Transverse colon (tissue), 4 donors: ENCODE measurements at places on chromosomes 13 and 19. TPM values are rescaled to one million over a fixed set of nuclear protein-coding genes. Genes with fewer than 3 reads are reported as not detected.

Gene ZNF878
- total RNA-seq = not detected

GRCh38 chr19:23779645-23780044, 21.0 kb upstream of the ZNF681 start:
- DNase-seq = no peak

DNA sequence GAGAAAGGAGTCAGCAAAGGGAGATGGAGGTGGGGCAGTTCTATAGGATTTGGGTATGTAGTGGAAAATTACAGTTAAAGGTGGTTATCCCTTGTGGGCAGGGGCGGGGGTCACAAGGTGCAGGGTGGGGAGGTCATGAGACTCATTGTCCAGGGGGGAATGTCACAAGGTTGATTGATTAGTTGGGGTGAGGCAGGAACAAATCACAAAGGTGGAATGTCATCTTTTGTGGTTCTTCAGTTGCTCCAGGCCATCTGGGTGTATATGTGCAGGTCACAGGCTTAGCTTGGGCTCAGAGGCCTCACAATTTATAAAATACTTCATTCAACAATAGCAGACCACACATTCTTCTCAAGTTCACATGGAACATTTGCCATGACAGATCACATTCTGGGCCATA, 109.6 kb downstream of the ATP11A start:
- no peak for DNase-seq

DNA sequence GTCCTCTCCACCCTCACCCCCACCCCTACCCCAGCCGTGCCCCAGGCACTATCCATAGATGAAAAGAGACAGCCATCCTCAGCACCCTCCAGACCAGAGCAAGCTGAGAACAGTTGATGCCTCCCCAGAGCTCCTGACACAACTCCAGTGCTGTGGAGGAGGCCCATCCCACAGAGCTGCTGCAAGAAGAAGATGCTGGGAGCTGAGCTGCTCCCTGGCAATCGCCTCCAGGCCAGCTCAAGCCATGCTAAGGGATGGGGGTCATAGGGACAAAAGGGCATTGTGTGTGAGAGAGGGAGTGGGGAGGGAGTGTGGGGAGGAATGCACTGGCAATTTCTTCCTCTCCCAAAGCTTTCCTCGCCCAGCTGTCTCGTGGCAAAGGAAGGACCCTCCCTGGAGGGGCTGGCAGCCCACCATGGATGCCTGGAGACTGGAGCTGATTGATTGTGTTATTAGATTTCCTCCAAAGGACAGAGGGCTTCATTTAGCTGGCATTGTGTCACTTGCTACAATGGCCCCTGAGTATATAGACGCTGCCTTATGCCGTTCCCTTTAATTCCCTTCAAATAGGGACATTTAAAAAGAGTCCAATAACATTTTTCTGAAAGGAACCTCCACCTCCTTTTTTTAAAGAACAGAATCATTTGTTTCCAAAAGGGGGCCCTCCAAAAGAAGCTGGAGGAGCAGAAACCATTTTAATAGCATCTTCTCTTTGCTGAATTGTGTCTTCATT, 476.4 kb downstream of the FOXO1 start:
- no peak for DNase-seq

- no peak for DNase-seq
Measured at GRCh38 chr19:8041531-8041931, 11.0 kb upstream of the CCL25 start.

DNA sequence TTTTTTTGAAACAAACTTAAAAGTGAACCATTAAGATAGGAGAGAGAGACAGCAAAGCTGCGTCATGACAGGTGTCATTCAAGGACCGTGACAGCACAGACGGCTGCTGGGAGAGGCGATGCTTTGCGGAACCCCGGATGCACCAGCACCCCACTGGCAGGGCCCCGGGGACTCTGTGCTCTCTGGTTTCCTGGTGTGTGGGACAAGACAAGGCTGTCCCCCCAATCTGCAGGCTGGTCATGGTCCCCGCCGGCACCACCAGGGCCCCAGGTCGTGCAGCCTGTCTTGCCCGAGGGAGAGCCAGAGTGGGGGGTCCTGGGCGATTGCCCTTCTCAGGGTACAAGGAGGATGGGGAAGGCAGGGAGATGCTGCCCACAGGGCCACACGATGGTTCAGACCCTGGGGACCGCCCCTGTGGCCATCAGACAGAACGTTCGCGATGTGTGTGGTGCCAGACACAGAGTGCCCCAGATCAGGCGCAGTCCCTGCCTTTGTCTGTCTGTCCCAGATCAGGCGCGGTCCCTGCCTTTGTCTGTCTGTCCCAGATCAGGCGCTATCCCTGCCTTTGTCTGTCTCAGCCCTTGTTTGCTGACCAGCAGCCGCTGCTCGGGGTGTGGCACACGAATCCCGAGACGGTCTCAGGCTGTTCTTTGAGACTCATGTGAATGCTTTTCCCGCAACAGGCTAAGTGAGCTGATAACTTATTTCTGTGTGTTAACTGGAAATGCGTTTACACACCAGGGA, 36.1 kb downstream of the ADPRHL1 start:
- no peak for DNase-seq

- no peak for DNase-seq
Measured at GRCh38 chr19:17127671-17128070, 52.1 kb downstream of the MYO9B start.

DNA sequence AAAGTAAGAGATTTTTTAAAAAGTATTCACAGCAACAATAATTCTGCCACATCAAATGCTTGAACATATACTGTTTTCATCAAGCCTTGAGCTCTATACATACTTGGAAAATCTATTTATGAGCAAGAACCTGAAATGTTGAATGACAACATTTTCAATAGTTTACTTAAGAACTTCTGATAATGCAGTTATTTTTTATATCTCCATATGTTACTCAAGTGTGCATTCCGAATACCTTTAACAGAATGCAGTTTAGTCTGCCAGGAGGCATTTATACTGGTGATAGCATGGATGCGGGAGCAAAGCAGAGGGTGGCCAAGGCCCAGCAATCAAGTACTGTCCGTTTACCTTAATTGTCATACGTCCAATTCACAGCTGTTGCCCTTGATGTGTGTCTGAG, 589.5 kb downstream of the KCTD12 start:
- DNase-seq = no peak

Gene PSG5
- total RNA-seq = not detected

- no peak for DNase-seq
Measured at GRCh38 chr13:97935071-97935470, 18.4 kb upstream of the IPO5 start.

Gene ELL
- total RNA-seq = 18.7 TPM

- DNase-seq = no peak
Measured at GRCh38 chr13:42971691-42972347, 20.2 kb downstream of the EPSTI1 start.

DNA sequence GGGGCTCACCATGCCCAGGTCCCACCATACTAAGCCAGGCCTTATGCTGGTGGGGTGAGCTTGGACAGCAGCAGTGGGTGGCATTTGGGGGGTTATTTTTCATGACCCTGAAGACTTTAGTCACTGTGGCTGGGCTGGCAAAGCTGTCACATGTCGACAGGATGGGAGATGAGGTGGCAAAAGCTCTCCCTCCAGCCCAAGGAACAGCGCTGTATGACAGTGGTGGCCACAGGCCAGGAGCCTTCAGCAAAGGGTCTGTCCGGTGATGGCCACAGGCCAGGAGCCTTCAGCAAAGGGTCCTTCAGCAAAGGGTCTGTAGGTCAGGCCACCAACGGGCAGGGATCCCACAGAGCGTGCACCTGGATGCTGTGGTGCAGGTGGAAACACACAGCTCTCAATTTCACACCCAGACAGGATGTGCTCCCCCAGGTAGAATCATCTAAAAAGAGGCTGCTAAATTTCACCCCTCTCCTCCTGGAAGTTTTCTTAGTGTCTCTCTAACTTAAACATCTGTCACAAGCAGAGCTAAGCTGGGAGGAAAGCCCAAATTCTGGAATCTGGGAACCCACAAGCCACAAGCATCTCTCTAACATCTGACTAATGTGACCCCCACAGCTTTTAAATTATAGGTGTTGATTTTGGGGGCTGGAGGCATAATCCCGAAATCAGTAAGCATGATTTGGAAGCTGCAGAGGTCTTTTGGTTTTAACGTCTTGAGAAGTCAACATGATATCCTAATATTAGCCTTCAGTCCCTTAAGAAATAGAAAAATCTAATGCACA, 23.0 kb downstream of the COL4A1 start:
- DNase-seq = no peak

GRCh38 chr19:35015954-35016351, 14.3 kb upstream of the SCN1B start:
- DNase-seq = no peak

- DNase-seq = no peak
Measured at GRCh38 chr19:7078008-7078407, 8.5 kb downstream of the ZNF557 start.

Gene GGACT
- 8.8 TPM for total RNA-seq

Gene EXOC3L2
- total RNA-seq = not detected

GRCh38 chr13:100541897-100542825, 46.4 kb downstream of the GGACT start:
- no peak for DNase-seq

- DNase-seq = no peak
Measured at GRCh38 chr13:53501387-53501786, 472.8 kb downstream of the OLFM4 start.

DNA sequence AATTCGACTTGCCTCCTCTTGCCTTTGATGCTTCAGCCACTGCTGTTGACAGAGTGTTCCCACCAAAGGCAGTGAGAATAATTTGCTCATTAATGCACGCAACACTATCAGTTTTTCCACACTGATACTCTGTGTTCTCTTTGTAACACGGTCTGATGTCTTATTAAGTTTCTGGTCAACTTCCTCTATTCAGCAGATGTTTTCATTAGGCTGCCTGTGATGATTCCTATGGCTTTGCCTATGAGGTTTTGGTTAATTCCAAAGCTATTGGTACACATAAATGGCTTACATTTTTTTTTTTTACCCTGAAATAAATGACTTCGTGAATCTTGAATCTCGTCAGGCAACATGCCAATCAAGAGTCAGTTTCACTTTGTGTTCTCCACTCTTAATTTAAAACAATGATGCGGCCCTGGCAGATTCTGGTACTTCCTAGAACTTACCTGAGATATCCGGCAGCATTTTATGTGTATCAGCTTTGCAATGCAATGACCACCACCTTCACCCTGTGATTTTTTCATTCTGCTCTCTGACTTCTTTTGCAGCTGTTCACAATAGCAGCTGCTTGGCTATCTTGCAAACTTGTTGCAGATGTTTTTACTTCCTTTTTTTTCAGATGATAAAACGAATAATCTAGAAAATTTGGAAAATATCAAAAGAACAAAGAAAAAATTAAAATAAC, 27.5 kb upstream of the KL start:
- DNase-seq = no peak

DNA sequence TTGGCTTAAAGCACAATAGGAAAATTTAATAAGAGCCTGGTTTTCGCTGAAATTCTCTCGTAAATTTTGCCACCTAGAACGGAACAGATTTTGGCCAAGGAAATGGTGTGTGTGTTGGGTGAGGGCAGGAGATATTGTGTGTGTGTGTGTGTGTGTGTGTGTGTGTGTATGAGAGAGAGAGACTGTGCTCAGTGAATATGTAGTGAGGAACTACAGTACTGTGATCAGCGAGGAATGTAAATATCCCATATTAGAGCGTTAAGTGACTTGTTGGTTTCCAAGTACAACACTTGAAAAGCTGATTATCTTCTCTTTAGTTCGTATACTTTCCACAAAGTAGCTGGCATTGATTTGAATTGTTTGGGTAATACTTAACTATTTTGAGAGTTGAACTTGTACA, 738.9 kb downstream of the PCDH9 start:
- no peak for DNase-seq

- DNase-seq = no peak
Measured at GRCh38 chr19:5536337-5536894, 31.3 kb downstream of the TINCR start.

Gene VAV1
- 3.8 TPM for total RNA-seq

Gene DGKH
- total RNA-seq = 35.6 TPM

GRCh38 chr19:18020212-18021085, 12.5 kb downstream of the ARRDC2 start:
- DNase-seq = peak; percentile 75

DNA sequence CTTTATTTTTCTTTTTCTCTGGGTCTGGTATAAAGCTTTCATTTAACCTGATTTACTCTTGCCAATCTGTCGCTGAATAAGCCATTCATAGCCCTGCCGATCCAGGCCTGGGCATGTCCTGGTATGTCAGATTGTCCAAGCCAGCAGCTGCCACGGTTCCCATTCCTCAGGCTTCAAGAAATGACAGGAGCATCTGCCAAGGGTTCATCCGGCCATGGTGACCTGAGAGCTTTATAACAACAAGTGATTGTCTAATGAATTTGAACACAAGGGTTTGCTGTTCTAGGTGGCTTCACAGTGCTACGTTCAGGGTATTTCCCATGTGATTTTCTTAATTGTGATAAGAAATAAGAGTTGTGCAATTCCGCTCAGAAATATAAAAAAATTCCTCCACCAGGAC, 20.0 kb downstream of the PNMA8A start:
- no peak for DNase-seq

Gene DACH1
- 3.1 TPM for total RNA-seq

DNA sequence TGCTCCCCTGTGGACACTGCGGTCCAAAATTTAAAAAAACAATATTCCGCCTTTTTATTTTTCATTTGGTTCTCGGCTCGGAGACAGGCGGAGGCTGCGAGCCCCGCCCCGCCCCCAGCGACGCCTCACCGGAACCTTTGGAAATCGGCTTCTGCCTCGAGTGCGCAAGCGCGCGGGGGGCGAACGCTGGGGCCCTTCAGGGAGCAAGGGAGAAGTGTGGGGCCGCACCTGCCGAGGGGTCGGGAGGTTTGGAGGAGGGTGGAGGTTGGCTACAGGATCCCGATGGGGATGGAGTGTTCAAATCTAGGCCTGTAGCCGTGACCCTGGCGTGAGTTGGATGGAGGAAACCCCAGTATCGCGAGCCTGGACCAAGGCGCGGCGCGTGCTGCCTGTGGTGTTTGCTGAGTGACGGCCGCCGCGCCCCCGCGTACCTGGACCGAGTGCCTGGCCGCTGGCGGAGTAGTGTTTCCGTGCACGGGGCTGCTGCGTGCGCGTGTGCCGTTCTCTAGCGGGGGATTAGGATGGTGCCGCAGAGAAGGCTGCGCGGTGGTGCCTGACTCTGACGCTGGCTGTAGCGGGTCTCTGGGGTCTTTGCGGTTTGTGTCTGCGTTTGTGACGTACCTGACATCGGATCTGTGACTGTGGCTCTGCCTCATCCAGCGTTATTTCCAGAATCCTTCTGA, 565 bp upstream of the ZFP30 start:
- peak; percentile 84 for DNase-seq

Gene KLHL1
- 0.14 TPM for total RNA-seq

- no peak for DNase-seq
Measured at GRCh38 chr19:37695144-37695899, 24.2 kb downstream of the ZNF607 start.

Gene UNC13A
- total RNA-seq = 0.27 TPM

- peak; percentile 24 for DNase-seq
Measured at GRCh38 chr19:19997656-19998268, 41.5 kb downstream of the ZNF682 start.

Gene CD177
- 47.0 TPM for total RNA-seq

GRCh38 chr13:106277484-106278154, 257.8 kb downstream of the EFNB2 start:
- DNase-seq = no peak

DNA sequence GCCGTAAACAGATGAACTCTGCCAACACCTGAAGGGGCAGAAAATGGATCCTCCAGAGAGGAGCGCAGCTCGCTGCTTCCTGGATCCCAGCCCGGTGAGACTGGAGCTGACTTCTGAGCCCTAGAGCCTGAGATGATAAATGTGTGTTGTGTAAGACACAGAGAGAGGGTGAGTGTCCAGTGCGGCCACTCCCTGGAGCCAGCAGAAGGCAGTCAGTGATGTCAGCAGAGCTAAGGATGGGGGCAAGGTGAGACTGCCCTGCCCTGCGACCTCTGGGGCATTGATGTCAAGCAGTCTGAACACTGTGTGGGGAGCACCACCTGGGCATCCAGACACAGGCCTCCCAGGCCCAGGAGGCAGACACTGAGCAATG, 9.7 kb upstream of the SLC35E1 start:
- DNase-seq = no peak
